ENCODE measurements at places on chromosomes 5 and 9.

DNA sequence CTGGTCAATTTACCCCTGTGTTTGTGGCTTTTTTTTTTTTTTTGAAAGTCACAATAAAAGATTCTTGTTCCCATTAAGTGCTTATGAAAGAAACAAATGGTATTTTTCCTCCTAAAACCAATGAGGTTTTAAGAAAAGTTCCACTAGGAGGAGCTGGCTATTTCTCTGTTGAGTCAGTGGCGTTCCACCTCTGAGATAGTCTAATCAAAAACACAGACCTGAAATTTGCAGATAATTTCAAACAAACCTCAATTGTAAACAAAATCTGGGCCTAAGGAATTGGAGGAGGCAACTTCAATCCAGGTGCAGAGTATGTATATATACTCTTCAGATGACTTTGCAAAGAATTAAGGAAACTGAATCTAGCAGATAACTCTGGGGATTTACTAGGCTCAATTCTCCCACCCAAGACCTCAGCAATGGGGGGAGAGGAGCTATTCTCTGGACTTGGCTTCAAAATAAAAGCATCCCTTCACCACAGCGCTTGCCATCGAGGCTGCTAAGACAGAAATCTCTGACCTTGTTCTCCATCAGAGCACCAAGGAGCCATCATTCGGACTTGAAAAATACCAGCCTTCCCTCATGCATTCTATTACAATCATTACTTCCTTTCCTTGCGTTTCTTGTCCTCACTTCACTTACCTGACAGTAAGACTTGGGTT lies 52.4 kb downstream of the FANCC start:
- no peak for DNase-seq

GRCh38 chr9:3700772-3701171 lies 175.0 kb upstream of the RFX3 start:
- no peak for DNase-seq

DNA sequence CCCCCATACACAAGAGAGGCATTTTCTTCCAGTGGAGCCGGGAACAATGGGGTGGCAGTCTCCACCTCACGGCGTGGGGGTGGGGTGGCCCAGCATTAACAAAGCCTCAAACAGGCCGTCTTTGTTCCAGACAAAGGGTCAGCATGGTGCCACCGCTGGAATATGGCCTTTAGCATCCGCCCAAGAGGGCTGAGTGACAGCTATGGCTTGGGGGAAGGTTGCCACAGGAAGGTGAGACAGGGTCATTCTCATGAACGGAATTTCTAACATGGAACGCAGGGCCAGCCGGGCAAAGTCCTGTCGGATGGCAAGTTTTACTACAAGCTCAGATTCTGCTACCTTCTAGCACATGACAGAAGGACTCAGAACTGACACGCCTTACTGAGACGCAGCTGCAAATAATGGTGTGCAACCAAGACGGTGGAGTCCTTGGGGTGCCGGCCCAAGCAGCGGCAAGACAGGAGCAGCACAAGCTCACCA lies 64.0 kb downstream of the OTULIN start:
- DNase-seq: no peak

GRCh38 chr5:59769832-59770231 lies 123.7 kb downstream of the PDE4D start:
- DNase-seq: no peak

- DNase-seq: no peak
These were observed 186.7 kb downstream of the PARP8 start for GRCh38 chr5:50853151-50853550.

- no peak for DNase-seq
These were observed 56.1 kb downstream of the AGXT2 start for GRCh38 chr5:34991486-34992238.

DNA sequence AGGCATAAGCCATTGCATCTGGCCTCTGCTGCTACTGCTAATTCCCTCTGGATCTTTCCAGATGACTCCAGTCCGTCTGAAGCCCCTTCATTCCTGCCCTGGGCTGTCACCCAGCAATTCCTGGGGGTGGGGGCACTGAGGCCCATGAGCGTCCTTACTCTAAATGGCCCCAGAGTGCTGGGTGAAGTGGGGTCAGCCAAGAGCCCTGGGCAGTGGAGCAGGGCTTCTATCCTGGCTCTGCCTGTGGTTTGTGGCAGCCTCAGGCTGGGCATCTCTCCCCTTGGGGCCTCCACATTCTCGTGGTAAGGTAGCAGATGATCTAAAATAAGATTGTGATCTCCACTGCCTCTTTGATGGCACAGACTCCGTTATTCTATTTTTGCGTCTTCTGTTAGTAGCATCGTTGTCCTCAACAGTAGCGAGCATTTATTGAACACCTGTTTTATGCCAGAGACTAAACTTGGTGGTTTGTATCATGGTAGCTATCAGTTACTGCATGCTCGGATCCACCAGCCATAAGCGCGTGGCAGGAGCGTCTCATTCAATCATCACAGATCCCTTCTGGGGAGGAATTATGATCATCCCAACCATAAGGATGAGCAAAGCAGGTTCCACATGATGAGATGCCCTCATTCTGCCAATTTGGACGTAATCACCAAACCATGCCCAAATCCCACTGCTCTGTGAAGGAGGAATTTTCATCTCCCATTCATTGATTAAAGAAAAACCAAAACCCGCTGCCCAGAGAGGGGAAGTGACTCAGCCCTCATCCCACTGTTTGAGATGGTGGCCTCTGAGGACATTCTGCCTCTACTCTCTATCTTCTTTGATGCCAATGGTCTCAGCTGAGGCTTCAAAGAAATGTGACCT lies 21.9 kb upstream of the DUSP1 start:
- no peak for DNase-seq

DNA sequence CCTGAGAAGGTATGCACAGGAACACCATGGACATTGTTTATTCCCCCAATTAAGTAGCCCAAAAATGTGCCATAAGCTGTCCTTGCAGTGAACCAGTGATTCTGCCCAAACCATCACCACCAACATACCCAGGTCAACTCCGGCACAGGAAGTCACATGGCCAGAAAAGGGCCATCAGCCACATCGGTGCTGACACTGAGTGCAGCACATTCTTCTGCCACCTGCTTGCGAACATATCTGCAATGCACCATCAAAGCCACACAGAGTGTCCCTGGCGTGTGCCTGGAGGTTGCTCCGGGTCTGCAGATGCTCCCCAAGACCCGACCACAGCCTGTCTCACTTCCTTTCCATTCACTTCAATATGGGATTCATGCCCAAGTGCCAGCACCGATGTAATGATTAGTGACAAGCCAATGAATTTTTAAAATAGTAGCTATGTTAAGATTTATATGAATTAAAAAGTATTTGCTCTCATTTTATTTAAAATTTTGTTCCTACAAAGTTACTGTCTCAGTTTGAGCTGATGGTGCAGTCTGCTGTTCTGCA lies 37.6 kb downstream of the SYK start:
- no peak for DNase-seq

GRCh38 chr9:99296291-99296951 lies 74.3 kb downstream of the SEC61B start:
- DNase-seq: no peak

GRCh38 chr5:109297900-109298299 lies 111.9 kb downstream of the PJA2 start:
- no peak for DNase-seq

GRCh38 chr5:57436586-57436985 lies 46.0 kb downstream of the ACTBL2 start:
- no peak for DNase-seq

DNA sequence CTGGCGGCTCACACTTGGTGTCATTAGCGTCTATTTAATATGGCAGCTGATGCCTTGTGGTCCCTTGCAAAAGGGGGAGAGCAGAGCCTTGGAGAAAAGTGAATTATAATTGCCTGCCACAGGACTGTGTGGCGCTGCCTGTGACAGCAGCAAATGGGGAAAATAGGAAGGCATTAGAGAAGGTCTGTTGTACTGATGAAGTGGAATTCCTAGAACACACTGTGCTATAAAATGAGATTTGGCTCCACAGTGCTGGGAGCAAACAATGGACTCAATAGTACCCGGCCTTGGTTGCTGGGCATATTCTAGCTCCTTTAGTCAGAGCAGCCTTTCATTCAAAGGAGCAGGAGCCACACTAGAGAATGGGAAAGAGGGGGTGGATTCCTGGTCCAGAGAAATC lies 21.3 kb downstream of the SEMA6A start:
- DNase-seq: peak; percentile 31

GRCh38 chr9:132114102-132114707 lies 34.5 kb upstream of the MED27 start:
- DNase-seq: no peak

GRCh38 chr5:127275641-127276193 lies 14.9 kb upstream of the MEGF10 start:
- DNase-seq: no peak

GRCh38 chr9:73149371-73150067 lies 2.1 kb upstream of the ANXA1 start:
- no peak for DNase-seq

GRCh38 chr9:119639287-119639955 lies 270.2 kb upstream of the BRINP1 start:
- no peak for DNase-seq

GRCh38 chr5:48192-48591 lies 43.8 kb upstream of the PLEKHG4B start:
- peak; percentile 61 for DNase-seq

DNA sequence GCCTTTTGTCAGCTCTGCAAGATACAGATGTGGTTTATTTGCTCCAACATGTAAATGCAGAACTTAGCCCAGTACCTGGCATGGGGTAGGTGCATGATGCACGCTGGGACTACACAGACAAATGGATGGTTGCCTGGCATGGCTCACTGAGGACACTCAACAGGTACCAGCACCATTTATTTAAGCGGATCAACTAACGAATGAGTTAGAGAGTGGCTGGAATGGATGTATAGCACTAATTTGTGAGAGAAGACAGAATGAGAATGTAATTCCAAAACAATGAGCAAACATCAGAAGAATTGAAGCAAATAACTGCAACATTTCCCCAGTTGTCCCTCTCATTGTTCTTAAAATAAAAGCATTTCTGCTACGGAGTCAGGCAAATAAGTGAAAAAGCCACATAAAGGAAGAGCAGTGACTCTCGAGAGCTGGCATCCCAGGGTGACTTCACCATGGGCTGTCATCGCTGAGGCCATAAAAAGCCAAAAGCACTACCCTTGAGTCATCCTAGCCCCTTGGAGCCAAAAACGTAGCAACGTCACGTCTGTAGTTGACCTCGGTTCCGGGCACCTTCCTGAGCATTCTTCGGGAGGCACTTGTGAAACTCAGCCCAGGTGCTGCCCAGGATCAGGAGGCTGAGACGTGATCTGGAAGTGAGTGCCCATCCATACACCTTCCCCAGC lies 290.3 kb downstream of the NSG2 start:
- no peak for DNase-seq

DNA sequence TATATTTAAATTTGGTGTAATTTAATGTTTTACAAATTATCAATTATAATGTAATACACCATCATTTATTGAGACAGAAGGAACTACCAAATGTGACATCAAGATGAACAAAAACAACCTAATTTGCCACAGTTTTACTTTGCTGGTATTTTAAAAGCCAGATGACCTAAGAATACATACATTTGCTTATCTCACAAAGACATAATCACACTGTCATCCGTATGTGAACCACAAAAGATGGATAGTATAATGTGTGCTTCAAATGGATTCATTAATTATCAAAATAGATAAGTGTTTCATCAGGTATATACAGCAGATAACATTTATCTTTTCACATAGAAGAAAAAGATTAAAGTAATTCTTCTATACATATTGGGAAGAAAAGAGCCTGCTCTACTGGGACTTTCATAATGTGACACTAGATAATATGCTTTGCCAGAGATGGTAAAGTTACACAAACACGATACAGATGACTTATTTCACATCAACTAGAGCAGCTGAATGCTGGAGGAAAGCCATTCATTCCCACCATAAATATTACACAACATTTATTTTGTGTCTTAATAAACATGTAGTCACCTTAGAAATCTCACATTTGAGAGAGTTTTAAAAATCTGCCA lies 278.5 kb downstream of the ISL1 start:
- DNase-seq: no peak

- no peak for DNase-seq
These were observed 265.2 kb upstream of the RASA1 start for GRCh38 chr5:87002485-87002884.

DNA sequence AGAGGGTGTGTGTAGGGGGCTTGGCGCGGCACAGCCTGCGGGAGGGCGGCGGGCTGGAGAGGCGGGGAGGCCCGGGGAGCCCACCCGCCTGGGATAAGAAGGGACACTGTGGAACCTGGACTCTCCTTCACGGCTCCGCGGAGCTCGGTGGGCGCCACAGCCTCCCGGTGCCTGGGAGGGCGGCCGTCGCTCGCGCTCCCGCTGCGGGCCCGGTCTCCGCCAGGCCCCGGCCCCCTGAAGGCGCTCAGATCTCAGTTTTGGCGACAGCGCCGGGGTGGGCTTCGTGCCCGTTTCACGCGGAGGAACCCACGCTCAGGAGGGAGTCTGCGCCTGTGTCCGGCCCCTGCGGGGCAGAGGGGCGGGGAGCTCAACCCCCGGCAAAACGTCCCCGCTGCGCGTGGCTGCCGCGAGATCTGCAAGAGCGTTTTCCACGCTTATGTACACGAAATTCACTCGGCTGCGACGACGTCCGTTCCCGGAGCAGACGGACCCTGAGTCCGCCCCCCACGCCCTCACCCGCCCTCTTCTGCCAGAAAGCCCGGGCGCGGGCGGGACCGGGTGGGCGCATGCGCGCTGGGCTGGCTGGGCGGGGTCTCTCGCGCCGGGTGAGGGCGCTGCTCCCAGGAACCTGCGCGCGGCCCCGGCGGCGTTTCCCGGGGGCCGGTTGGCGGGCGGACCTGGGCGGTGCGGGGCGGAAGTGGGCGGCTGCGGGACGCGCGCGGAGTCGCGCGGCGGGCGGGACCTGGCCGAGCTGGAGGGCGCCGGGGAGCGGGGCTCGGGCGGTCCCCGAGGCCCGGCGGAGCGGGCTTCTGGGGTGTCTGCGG lies at the start of gene NELFB:
TSS of gene NELFB (plus strand) at position 704 of the 824 bp plus-strand sequence.
- DNase-seq: peak; percentile 76

GRCh38 chr5:163401271-163401670 lies 36.1 kb upstream of the CCNG1 start:
- DNase-seq: no peak

DNA sequence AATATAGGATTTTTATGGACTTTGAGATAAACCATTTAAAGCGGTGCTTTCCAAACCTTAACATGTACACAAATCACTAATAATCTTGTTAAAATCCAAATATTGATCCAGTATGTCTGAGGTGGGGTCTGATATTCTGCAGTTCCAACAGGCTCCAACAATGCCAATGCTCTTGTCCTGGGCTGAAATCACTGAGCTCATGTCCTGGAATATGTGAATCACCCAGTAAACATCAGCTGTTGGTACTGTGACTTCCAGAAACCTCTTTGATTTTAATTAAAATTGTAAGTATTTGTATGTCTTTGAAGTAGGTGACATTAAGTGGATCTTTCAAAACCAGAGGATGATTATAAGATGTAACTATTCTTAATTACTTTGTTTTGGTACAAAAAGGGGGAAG lies 52.8 kb upstream of the CAST start:
- no peak for DNase-seq
